ENCODE measurements at places on chromosomes 12 and 14.

DNA sequence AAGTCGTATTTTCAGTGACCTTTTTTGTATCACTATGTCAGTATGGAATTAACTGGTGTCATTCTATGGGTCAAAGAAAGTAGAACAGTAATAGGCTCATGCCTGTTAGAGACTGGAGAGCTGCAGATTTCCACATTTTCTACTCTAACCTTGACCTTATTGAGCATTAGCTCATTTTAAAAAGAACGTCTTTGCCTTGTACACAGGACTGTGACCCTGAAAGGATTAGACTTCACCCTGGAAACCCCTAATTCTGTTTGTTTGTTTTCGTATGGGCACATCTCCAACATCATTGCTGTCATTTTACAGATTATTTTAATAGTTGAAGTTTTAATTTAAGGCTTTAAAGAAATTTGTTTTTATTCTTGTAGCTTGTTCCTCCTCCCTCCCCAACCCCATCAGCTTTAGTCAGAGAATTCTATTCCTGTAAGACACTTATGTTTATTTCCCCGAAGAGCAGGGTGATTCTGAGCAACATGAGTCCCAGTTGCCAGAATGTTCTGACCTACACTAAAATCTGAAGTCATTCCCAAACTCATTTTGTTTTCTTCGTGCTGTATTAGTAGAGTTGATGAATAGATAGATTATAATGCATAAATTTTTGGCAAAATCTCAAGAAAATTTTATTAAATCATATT, 451.3 kb downstream of the FOXG1 start:
- no peak for DNase-seq

DNA sequence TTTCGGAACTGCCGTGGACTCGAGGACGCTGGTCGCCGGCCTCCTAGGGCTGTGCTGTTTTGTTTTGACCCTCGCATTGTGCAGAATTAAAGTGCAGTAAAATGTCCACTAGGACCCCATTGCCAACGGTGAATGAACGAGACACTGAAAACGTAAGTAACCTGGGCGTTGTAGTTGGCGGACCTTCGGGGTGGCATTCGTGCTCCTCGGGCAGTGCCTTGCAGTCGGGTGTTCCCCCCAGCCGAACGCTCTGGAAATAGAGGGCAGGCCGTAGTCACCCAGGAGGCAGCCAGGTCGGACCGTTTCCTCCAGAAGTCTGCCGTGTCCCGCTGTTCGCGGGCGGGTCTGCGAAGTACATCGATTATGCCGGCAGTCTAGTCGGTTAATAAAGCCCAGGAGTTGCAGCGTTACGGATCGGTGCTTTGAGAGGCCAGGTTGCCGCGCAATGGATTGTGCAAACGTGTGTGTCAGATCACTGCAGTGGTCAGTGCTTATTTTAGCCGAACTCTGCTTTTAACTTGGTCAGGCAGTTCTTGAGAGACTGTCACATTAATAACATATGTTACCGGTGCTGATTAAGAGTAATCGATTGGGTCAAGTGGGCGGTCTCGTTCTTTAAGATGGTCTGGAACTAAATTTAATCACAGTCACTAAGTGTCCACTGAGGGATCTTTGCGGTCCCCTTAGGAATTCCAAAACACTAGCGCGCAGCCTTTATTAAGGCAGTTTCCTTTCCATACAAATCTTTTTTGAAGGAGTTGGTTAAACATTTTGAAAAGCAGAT, 906 bp downstream of the MARK3 start:
- DNase-seq: peak; percentile 32

DNA sequence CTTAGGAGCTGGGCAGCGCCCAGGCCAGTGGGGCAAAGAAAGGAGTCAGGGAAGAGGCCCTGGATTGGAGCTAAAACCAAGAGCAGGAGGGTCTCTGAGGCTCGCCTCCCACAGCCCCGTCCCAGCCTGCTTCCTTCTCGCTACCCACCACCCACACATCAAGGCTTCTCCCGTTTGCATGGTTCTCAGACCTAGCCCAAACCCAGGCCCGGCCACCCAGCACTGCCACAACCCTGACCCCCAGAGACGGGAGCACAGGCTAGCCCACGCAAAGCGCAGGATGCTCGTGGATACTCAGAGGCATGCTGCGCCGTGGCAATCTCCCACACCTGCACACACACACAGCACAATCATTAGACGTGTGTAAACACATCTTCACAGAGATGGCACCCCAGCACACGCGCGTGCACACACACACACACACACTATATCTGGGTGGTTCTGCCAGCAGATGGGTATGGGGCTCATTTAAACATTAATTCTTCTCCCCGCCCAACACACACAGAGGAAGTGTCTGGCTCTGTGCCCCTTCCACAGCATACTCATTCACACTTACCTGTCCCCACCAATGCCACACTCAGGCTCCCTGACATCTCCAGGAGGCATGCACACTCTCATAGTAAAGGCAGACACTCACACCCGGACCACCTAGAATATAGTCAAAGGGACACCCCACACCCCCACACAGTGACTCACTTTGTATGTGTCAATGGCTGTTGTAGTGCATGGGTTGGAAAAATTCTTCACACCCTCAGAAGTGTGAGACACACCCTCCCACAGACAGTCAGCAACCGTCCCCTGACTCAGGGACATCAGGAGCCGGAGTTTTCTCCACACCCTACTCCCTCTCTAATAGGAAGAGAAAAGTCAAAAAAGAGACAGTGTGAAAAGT, 1.1 kb downstream of the CARMIL3 start:
- no peak for DNase-seq

- DNase-seq: no peak
Observed at GRCh38 chr12:49887091-49887490, 16.6 kb downstream of the FAIM2 start.

DNA sequence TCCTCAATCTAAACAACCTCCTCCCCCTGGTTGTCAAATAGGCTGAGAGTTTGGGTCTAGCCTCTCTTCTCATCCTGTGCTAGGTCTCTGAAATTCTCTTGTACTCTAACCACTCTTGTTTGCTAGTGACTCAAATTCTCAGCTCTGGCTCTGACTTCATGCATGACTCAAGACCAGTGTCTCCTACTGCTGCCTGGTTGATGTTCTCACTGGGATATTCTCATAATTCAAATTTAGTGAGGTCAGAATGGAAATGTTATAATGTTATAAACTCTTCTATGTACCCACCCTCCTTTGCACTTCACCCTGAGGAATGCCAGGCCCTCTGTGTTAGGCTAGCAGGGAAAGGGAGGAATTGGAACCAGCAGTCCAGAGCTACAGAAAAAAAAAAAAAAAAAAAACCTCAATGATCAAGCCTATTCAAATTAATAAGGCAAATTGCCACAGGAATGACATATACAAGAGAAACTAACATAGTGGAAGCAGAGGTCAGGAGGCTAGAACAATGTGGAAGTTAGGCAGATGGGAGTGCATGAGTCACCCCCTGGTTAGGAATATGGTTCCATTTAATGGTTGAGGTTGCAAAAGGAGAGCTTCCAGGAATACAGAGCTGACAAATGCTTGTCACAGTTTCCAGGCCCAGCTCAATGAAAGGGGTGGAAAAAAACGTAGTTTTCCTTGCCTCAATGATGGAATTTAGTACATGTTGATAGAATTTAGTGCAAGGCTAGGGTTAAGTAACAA, 459.5 kb downstream of the RMST start:
- no peak for DNase-seq

DNA sequence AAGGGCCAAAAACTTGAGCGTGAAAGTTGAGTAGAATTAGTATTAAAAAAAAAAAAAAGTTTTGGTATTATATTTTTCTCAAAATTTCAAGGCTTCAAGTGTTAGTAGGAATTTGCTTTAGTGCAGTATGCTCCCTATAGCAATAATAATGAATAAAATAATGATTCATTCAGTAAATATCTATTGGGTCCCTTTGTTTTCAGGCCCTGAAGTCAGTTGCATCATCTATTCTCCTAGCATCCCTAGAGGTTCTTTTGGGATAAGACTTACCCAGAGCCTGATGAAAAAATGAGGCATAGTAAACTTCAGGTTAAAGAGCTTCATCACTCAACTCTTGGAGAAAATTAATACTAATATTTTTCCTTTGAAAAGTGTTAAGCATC, 1.1 kb downstream of the KMT5A start:
- no peak for DNase-seq

GRCh38 chr14:74324931-74325361, 22.2 kb upstream of the ABCD4 start:
- DNase-seq: peak; percentile 31

DNA sequence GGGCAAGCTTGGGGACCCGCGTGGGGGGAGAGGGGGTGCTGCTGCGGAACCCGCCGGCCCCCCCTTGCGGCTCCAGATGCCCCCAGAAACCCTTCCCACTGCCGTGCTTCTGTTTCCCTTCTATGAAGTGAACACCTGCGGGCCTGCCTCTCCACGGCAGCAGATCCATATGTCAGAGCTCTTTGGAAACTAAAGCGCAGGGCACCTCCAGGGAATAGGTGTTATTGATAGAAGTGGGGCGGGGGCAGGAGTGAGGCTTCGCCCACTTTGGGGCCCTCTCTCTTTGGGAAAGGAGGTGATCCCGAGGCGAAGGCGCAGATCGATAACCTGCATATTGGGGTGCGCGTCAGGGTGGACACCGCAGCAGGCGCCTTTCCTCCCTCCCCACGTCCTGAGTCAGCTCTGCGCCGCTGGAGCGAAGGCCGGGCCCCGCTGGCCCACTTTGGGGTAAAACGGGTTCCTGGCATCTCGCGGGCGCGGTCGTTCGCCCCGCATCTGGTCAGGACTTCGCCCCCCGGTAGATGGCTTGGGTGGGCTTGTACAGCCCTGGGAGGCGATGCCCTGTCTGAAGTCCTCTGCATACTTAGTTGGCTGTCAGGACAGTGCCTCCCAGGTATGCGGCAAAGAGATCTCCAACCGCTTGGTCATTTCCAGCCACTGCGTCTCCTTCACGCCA, 524 bp downstream of the KMT5A start:
- DNase-seq: no peak

- DNase-seq: no peak
Observed at GRCh38 chr12:2265461-2266167, 212.8 kb downstream of the CACNA1C start.

GRCh38 chr12:102232446-102232845, 34.8 kb upstream of the PMCH start:
- no peak for DNase-seq

DNA sequence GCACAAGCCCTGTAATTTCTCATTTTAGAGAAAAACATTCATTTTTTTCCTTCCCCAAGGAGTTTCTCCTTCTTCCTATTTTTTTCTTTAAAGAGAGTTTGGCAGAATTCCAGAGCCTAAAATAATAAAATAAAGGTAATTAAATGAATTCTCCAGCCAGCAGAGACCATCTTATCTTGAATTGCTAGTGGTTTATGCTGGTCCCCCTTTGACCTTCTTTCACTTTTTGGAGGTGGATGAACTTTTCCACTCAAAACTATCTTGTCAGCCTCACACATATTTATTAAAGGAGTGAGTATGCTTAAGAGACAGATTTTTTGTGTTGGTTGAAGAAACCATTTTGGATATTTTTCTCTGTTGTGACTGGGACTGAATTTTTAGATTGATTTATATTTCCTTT, 47.6 kb downstream of the ADIPOR2 start:
- no peak for DNase-seq

- DNase-seq: no peak
Observed at GRCh38 chr12:114448618-114448933, 42.6 kb upstream of the TBX5 start.

- DNase-seq: no peak
Observed at GRCh38 chr12:48285751-48286650, 64.7 kb downstream of the ZNF641 start.

DNA sequence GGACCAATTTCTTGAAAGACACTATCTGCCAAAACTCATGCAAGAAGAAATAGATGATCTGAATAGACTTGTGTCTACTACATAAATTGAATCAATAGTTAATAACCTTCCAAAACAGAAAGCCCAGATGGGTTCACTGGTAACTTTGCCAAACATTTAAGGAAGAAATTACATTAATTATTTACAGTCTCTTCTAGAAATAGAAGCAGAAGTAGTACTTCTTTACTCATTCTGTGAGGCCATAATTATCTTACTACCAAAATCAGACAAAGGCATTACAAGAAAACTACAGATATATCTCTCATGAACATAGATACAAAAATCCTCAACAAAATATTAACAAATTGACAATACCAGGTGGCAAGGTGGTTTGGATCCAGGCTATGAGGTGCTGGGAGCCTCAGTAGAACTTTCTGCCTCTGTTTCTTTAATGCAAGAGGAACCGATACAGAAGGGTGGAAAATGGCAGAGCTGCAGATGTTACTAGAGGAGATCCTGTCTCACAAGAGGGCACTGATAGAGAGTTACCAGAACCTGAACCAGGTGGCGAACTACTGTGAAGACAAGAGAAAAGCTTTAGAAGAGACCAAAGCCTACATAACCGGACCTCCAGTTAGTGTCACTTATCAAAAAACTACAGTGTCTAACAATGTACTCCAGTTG, 33.7 kb upstream of the KTN1 start:
- no peak for DNase-seq
